Activated naive CD4-positive, alpha-beta T cell (primary cell): ENCODE measurements at places on chromosomes 3 and 15.

DNA sequence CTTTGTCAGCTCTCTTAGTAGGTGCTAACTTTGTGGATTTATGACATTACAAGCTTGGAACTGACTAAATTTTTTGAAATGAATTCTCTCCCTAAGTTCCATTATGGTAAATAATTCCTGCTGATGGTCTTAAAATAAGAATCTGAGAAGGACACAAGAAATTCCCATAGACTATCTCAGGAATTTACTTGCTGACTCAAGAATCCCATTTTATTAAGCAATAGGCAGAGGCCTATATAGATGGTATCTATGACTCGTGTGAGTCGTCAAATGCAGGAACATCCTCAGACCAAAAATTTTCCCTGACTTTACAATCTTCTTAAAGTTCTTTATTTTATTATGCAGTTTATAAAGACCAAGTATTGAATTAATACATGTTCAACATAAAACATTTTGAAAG, 30.7 kb upstream of the CBLB start:
- DNase-seq = no peak

DNA sequence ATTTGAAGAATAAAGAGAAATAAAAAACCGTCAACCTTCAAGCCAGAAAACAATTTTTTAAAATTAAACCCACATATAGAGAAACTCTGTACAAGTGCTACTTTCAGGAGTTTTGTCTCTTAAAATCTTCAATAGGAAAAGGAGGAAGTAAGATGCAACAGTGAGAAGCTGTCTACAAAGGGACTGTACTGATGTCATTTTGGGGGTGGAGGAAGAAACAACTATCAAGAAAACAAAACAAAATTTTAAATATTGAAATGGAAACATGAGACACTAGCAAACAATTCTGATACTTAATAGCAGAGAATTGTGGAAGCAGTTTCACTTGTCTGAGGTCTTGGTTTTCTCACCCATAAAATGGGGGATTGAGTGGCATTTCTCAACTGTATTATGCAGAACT, 84.4 kb downstream of the SLMAP start:
- no peak for DNase-seq

DNA sequence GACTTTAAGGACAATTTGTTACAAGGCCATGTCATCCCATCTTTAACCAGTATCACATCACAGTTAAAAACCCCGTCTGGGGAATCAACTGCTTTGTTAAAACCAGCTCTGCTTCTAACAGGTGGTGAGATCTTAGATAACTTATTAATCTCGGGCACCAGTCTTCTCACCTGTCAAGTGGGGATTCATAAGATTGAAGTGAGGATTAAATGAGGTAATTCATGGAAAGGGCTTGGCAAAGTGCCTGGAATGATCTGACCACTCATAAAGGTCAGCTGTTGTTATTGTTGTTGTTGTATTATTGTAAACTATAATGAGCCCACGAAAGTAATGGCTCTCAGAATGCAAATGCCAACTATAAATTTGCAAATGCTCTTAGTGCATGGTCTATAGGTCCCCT, 30.1 kb upstream of the SLC24A5 start:
- DNase-seq = no peak

DNA sequence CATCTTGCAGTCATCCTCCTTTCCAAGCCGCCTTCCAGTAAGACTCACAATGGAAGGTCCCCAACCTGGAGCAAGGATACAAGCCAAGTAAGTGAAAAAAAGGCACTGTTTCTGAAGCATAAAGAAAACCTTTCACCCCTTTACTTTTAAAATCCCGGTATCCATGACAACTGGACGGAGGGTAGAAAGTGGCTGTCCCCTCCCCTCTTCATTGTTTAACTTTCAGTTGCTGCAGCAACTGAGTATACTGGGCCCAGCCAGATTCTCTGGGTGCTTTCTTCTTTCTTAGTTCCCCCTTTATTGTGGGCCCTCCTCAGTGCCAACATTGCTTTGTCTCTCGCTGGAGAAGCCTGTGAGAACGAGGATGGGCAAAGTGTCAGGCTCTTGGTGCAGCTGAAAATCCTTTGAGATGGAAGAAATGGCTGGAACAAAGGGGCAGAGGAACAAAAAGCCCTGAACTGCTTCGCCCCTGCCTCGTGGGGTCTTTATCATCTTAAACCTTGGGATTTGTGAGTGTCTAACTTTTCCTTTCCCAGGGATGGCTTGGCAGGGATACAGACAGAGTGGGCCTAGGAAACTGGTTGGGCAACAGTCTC, 224.0 kb upstream of the RGMA start:
- no peak for DNase-seq

- DNase-seq = no peak
Observed at GRCh38 chr3:188358787-188359493, 205.0 kb downstream of the LPP start.

DNA sequence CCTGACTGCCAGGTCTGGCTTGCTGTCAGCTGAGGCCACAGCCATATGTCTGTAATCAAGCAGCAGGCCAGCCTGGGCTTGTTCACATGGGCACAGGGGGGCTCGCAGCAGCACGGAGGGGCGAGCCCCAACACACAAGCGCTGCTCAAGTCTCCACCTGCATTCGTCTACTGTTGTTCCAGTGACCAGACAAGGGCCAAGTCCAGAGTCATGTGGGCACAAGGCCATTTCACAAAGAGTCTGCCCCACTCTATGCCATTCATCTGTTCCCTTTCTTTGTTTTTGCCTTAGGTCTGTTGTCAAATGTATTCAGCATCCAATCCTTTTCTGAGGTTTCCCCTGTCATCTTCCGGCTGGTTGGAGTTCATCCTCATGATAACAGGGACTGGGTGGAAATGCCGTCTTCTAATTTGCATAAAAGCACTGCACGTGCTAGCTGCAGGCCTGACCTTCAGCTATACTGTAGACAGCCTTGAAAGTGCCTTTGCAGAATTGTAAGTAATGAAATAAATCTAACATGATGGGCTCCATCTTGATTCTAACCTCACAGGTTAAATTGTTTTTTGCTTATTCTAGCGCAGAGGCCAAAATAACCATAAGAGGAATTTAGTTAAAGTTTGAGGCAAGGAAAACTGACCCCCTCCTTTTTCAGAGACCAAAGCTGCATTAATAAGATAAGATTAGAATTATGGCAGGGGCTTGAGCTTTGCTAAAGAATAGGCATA, 28.6 kb upstream of the KBTBD12 start:
- no peak for DNase-seq

- DNase-seq = no peak
Observed at GRCh38 chr3:58084788-58085543, 76.7 kb downstream of the FLNB start.

DNA sequence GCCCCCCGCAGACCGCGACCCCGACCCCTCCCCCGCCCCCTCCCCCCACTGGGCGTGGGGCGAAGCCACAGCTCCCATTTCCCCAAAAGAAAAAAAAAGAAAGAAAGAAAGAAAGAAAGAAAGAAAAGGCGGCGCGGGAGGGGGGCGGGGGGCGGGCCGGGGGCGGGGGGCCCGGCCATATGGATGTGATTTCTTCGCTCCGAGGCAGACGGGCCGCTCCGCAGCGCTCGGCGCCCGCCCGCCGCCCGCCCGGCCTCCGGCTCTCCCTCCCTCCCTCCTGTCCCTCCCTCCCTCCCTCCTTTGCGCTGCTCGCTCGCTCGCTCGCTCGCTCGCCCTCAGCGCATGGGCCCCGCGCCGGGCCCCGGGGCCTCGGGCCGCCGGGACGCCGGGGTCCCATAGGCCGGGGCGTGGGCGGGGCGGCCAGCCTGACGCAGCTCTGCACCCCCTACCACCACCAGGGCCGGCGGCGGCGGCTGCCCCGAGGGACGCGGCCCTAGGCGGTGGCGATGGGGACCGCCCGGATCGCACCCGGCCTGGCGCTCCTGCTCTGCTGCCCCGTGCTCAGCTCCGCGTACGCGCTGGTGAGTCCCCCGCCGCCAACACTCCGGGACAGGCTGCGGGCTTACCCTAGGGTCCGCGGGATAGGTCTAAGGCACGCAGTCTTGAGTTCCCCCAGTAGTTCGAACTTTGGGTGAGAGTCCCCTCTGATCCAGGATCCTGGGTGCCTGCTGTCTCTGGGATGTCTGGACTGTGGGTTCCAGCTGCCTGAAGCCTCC, 5.7 kb downstream of the PTH1R start:
- no peak for DNase-seq

DNA sequence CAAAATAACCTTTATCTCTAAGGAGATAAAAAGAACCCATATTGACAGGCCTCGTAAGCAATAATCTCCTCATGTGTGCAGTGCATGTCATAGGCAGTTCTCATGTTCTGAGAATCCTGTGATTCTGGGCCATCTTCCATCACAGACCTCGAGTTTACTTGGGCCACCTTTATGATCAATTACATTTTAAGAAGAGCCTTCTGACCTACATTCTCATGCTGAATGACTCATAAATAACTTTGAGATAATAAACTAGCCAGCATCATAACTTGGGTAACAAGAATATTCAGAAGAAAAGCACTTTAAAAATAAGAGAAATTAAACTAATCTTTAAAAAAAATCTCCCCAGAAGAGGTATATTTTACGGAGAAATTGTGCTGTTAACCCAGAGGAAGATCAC, 310.7 kb upstream of the ZNF717 start:
- DNase-seq = no peak

- no peak for DNase-seq
Observed at GRCh38 chr3:132047209-132047608, 12.4 kb upstream of the CPNE4 start.

- no peak for DNase-seq
Observed at GRCh38 chr15:83198476-83198875, 9.1 kb downstream of the HDGFL3 start.

DNA sequence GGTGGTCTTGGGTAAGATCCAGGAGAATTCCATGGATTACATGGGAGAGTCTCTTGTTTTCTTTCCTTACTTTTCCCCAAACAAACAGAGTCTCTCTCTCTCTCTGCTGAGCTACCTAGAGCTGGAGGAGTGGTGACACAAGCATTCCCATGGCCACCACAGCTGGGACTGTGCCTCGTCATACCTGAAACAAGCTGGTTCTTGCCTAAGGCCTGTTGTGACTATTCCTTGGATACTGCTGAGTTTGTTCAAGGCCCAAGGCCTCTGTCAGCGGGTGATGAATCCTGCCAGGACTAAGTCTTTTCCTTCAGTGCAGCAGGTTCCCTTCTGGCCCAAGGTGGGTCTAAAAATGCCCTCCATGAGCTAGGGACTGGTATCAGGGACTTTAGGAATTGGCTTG, 378.1 kb upstream of the ZNF385D start:
- DNase-seq = no peak

DNA sequence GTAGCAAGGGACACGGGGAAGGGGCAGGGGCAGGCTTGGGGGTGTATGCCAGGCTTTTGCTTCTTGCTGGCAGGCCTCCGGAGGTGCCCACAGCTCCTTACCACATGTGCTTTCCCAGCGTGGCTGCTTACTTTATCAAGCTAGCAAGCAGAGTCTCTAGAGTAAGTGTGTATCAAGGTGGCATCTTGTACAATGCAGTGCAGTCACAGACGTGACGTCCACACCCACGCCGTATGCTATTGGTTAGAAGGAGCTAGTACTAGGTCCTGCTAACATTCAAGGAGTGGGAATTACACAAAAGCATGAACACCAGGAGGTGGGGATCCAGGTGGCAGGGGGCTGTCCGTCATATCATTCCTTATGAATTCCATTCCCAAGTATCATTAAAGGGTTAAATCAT, 15.3 kb upstream of the AGBL1 start:
- DNase-seq = no peak

DNA sequence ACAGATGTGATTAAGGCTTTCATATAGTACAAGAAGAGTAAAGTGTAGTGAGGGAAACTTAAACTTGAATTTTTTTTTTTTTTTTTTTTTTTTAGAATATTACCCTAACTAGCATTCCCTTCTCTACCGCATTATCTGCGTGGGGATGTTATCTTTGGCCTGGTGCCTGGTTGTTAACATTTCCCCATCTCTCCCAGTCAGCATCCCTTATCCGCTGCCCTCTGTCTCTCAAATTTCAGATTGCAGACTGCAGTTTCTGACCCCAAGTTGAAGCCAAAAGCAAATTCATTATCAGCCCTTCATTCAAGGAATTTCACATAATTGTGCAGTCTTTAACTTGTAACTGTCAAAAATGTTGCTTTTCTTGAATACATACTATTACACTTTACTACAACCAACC, 353.0 kb downstream of the PLOD2 start:
- no peak for DNase-seq

DNA sequence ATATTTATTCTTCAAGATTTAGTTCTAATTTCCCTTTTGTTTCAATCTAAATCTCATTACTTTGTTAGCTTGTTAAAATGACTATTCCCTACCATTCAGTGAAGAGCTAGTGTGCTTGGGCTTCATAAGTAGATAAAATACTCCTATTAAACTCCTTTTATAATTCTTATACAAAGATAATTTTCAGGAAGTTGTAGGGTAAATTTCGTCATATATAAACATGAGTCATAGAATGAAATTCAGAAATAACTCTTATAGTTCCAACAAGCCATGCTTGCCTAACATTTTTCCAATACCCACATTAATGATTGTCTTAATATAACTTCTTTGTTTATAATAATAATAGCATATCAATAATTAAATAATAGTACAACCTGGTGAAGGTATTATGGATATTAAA, 407.3 kb downstream of the NAALADL2 start:
- DNase-seq = no peak

DNA sequence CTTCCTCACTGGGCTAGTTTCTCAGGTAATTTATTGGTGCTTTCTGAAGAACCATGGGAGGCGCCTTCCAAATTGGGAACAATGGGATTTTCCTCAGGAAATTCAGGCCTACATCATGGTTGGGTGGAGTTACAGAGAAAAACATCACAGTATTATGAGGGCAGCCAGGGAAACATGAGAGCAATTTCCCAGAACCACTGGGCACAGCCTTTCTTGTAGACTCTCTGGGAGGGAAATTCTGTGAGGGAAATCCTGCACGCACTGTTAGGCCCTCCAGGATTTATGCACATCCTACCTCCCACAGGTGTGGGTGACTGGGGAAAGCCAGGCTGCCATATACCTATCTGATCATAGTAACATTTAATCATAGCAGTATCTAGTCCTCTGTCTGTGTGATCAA, 13.2 kb downstream of the POPDC2 start:
- DNase-seq = no peak

DNA sequence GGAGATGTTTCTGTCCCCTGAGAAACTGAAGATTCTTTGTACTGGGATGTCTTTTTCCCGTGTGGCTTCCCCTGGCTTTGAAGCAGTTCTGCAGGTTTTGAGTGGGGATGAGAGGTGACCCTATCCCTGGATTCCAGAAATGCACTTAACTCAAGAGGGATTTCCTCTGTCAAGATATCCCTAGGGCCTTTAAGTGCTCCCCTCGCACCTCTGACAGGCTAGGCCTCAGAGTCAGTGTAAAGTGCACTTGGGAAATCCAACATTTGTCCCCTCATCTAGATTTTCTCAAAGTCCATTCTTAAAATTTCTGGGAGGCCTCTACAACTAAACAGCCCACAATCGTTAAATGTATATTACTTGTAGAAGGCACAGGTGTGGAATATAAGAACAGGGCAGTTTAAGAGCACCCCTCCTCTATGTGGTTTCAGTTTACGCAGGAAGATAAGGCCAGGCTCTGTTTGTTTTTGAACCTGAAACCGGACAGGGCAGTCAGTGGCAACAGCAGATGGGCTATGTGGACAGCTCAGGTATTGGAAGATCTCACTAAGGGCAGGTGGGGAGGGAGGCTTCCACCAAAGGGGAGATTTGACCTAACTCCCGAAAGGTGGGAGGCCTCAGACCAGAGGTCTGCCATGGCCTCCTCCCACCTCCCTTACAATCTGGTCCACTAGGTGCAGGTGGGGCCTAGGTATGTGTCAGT, 4.8 kb downstream of the C3orf52 start:
- DNase-seq = no peak

- DNase-seq = no peak
Observed at GRCh38 chr3:60250810-60251209, 1000.4 kb downstream of the FHIT start.
